ENCODE measurements at places on chromosomes 3 and 15.
A peak's percentile ranks its signal among the peaks of the same experiment; 100 is the strongest.

- no peak for DNase-seq
These were observed 15.9 kb upstream of the UMPS start for GRCh38 chr3:124714223-124714853.

DNA sequence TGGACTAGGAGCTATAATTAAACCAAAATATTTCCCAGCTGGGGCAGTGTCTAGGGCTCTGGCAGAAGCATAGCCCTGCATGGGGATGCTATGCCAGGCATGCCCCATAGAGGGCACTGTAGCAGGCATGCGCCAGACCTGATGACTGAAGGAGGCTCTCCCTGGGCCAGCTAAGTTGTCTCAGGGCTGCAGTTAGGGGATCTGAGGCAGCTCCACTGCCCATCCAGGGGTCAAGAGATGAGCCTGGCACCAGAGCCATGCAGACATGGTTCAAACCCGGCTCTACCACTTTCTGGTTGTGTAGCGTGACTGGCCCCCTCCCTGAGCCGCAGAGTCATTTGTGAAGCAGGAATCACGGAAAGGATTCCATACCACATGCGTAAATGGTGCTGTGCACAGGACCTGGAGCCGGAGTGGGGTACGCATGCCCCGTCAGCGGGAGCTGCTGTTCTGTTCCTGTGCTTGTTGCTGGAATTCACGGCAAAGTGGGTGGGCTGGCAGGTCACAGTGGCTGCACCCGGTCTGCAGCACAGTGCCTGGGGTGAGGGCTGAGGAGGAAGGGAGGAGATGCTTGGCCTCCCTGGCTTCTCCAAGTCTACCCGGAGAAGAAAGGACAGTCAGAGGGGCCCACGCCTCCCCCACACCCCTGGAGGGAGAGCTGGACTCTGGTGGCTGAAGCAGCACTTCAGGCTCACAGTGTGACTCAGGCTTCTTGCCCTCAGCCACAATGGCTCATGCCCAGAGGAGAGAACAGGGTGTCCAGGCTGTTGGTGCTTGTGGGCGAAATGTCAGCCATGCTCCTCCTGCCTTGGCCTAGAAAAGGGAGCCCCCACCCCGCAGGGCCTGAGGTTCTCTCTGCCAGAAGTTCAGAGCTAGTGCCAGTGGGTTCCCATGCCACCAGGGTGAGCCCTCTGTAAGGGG is 43.1 kb downstream of the DNASE1L3 start:
- peak; percentile 6 for DNase-seq

DNA sequence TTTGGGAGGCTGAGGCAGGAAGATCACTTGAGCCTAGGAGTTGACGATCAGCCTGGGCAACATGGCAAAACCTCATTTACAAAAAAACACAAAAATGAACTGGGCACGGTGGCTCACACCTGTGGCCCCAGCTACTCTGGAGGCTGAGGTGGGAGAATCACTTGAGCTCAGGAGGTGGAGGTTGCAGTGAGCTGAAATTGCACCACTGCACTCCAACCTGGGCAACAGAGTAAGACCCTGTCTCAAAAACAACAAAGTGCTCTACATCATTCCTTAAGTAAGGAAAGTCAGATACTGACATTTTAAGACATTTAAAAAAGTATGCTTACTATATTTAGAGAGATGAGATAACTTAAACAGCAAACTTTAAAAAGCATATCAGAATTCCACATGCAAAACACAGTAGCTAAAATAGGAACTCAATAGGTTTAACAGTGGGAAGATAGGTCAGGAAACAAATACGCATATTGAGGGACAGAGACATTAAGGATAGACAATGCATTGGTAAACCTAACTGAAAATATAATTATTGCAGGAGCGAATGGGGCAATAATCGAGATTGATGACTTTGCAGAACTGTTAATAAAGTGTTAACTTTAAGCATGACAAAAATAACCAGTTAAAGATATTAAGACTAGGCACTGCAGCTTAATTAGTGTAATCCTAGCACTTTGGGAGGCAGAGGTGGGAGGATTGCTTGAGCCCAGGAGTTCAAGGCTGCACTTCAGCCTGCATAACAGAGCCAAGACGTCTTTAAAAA is 32.1 kb downstream of the MORF4L1 start:
- DNase-seq: no peak

GRCh38 chr3:10522646-10523303 is 17.4 kb upstream of the ATP2B2 start:
- DNase-seq: no peak

- no peak for DNase-seq
These were observed 153.2 kb downstream of the WNT5A start for GRCh38 chr3:55333923-55334322.

- no peak for DNase-seq
These were observed 26.0 kb upstream of the PEX5L start for GRCh38 chr3:180062771-180063170.

DNA sequence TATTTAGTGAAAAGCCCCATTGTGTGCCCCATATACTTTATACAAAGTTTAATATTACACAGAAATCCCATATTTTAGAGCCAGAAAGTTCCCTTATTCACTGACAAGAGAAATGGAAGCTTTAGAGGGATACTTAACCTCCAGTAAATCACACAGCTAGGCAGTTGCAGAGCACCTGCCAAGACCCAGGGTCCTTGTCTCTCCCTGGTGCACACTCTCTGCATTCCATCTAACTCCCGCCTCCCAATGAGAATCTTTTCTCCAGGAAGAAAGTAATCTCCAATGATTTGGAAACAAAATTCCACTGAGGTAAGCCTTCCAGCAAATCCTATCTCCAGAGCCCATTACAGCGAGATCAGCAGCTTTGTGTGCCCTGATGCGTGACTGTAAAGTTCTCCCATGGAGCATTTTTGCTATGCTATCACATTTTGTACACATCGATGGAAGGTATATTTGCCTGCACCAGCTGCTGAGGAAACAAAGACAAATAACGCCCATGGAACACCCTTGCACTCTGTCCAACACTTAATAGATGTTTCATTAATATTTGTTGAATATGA is 41.4 kb downstream of the ULK4 start:
- DNase-seq: no peak

GRCh38 chr3:57951066-57951882 is 56.9 kb upstream of the FLNB start:
- no peak for DNase-seq

GRCh38 chr3:108357042-108357441 is 60.7 kb downstream of the HHLA2 start:
- no peak for DNase-seq

GRCh38 chr15:72840114-72840513 is 56.6 kb upstream of the ADPGK start:
- no peak for DNase-seq

DNA sequence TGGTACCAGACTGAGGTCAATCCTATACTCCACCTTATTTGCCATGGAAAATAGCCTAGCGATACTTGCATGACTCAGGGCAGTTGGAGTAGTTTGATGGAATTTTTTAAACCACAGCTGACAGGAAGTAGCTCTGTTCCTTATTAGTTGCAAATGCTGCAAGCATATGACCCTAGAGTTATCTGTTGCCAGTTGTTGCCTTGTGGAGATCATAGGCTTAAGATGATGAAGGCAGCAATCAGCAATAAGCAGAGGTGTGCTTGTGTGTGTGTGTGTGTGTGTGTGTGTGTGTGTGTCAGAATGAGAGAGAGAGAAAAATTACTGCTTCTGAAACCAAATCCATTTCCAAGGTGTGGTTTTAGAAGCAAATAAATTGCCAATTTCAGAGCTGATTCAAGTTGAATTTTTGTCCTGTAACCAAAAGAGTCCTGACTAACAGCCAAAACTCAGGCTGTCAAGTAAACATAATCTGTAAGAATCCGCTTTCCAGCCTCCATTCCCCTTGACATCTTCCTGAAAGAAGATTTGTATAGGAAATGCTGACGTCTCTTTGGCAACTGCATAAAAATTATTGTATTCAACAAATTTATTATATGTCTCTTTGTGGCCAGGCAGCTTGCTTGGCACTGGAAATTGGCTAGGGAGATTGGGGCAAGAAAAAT is 141.2 kb downstream of the SERPINI1 start:
- no peak for DNase-seq

- no peak for DNase-seq
These were observed 40.7 kb downstream of the VGLL4 start for GRCh38 chr3:11602886-11603527.

GRCh38 chr3:4986175-4986781 is 7.0 kb downstream of the BHLHE40 start:
- DNase-seq: no peak

DNA sequence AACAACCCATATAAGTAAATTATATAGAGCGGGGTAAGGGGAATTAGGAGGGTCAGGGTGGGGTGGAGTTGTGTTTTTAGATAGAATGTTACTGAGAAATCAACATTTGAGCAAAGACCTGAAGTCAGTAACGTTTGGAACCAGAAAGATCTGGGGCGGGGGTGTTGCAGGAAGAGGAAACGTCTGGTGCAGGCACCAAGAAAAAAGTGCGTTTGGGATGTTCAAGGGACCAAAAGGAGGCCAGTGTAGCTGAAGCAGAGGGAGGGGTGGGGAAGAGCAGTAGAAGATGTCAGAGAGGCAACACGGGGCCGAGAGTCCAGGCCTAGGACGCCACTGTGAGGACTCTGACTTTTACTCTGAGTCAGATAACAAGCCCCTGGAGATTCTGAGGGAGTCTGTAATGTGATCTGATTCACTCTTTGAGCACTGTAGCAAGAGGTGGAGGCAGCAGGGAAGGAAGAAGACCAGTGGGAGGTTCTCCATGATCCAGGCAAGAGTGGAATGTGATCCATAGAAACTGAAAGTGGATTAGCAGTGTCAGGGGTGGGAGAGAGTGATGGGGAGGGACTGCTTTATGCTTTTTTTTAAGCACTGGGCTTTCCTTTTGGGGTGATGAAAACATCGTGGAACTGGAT is 179.3 kb upstream of the CHRM5 start:
- no peak for DNase-seq

DNA sequence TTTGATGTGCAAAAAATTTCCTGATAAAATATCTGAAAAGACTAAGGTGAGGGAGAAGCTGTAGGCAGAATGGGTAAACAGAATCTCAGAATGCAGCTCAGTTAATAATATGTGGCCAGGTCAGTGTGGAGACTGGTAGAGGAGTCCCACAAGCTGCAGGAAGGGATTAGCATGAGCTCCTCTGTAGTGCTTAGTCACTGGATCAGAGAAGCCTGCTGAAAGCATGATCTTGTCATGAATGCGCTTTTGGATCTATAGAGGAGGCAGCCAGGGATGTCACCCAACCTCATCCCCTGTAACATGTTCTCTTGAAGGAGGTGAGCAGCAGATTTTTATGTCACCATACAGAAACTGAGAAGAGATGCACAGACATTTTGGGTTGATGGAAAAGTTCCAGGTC is 1035.3 kb upstream of the GBE1 start:
- DNase-seq: no peak

DNA sequence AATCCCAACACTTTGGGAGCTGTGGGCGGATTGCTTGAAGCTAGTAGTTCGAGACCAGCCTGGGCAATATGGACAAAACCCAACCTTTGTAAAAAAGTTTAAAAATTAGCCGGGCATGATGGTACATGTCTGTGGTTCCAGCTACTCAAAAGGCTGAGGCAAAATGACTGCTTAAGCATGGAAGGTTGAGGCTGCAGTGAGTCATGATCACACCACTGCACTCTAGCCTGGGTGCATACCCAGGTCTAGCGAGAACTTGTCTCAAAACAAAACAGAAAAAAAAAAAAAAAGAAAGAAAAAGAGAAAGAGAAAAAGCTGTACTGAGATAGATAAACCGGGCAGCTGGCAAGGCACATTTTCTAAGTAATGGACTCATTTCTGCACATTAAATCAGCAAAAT is 10.6 kb downstream of the ARPP19 start:
- no peak for DNase-seq

DNA sequence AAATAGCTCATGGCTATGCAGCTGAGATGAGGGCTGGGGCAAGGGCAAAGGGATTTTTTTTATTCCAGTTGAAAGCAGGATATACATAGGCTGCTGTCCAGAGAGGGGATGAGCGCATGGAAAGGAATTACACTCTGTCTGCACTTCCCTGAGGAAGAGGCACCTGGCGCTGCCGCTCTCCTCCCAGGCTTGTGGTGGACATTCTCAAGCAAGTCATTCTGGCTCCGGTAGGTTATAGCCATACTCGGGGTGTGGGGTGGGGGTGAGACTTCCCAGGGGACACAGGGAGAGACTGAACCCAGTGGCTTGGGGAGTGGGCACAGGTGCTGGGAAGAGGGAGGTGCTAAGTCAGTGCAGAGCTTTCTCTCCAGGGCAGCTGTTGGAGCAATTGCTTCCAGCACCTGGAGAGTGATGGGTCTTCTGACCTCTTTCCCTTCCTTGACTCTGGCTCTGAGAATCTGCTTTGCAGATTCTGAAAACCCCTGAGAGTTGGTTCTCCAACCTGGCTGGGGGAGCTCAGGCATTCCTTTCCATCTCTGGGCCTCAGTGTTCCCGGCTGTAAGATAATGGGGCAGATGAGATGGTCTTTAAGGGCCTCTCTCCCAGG is 24.3 kb downstream of the CYP8B1 start:
- no peak for DNase-seq

GRCh38 chr15:80526556-80527340 is 122.6 kb downstream of the ARNT2 start:
- no peak for DNase-seq

- DNase-seq: no peak
These were observed 213.8 kb downstream of the RPLP1 start for GRCh38 chr15:69666441-69666882.

DNA sequence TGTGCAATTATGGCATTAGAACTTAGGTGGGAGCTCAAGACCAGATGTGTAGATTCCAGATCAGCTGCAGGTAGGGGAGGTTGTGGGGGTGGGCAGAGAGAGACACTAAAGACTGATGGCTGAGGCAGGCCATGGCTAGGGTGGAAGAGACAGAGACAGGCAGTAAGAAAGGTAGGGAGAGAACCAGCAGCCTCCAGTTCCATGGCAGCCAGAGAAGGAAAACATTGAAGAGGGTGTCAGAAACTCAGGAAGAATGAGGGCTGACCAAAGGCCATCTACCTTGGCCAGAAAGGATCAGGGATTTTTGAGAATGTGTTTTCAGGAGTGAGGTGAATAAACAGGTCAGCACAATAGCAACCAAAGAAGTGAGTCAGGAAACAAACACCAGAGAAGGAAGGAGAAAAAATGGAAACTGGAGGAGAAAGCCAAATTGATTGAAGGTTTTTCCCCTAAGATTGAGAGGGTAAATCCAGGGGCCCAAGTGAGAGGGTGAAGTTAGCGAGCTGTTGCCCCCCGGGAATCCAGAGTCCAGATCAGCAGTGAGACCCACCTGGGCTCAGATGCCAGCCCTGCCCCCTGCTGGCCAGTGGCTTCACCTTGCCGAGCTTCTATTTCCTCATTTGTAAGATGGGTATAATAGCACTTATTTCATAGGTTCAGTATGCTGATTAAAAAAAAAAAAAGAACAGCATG is 41.0 kb downstream of the ABHD2 start:
- DNase-seq: peak; percentile 37

DNA sequence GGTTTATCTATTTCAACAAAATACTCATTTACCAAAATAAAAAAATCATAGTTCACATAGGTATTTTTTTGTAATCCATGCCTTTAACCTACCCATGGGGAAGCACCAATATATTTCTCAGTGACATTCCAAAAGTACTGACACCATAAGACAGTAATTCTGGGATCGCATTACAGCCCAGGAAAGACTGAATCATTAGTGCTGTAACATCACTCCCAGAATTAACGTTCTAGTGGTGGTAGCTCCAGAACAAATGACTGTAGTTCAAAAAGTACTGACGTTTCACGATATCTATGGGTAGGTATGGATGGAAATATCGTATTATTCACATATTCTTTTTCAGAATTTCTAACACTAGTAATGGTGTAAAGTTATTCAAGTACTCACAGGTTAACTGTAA is 54.3 kb upstream of the NEK10 start:
- DNase-seq: no peak
